ENCODE measurements at places on chromosomes 12 and 14.

DNA sequence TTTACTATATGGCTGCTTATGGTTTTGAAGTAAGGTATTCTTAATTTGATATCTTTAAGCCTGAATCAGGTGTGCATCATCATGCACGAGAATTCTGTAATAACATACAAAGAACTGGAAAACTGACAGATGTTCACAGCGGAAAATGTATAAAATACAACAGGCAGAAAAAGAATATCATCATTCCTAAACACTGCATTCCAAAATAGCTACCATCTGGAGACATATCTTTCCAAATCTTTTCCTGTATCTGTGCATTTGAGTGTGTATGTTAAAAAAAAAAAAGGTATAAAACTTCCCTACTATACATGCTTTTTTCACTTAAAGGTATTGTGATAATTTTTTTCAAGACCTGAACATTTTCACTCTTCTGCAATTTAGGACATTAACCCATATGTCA is 13.7 kb downstream of the PTPRO start:
- no peak for DNase-seq

- no peak for DNase-seq
Observed at GRCh38 chr12:83826112-83826511, 1086.5 kb downstream of the SLC6A15 start.

- no peak for DNase-seq
Observed at GRCh38 chr14:41521891-41522290, 84.8 kb upstream of the LRFN5 start.

DNA sequence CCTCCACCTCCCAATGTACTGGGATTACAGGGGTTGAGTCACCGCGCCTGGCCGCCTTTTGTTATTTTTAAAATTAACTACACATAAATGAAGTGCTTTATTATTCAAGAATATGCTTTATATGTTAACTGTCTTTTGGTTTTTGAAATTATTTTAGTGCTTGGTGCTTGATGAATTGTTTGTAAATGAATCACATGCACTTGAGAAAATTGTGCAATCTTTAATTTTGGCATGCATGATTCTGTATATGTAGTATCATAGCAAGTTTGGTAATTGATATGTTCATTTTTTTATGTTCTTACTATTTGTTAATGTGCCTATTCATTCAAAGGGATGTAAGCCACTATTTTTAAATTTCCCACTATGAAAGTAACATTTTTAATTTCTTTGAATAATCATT is 440.9 kb downstream of the NAV3 start:
- DNase-seq, result no peak

GRCh38 chr12:78149459-78149858 is 318.8 kb downstream of the NAV3 start:
- DNase-seq, result no peak

- DNase-seq, result no peak
Observed at GRCh38 chr14:95471016-95471415, 45.4 kb downstream of the SYNE3 start.

DNA sequence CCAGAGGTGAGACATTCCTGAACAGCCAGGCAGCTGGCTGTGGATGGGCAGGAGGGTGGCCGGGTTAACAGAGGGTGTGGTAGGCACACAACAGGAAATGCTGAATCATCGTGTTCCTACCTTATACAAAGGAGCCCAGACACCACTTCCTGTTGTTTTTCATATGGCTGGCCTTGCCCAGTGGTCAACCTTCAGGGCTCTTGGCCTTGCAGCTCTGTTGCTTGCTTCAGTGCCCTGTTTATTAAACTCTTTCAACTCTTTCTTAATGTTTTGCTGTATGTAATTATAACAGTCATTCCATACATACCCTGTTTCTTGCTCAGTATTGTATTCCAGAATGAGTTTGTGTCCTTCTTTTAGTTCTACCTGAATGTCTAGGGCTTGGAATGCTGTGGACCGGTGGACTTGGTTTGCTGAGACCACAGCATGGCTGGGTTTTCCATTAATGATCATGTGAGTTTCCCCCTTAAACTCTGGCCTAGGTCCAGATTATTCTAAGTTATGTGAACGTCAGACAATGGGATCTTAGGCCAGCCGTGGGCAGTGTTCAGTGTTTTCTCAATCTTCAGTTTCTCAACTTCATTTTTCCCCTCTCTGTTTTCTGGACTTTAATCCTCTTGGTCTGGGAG is 11.9 kb downstream of the CFAP54 start:
- DNase-seq, result no peak

GRCh38 chr12:59619461-59620240 is 23.8 kb downstream of the SLC16A7 start:
- no peak for DNase-seq

DNA sequence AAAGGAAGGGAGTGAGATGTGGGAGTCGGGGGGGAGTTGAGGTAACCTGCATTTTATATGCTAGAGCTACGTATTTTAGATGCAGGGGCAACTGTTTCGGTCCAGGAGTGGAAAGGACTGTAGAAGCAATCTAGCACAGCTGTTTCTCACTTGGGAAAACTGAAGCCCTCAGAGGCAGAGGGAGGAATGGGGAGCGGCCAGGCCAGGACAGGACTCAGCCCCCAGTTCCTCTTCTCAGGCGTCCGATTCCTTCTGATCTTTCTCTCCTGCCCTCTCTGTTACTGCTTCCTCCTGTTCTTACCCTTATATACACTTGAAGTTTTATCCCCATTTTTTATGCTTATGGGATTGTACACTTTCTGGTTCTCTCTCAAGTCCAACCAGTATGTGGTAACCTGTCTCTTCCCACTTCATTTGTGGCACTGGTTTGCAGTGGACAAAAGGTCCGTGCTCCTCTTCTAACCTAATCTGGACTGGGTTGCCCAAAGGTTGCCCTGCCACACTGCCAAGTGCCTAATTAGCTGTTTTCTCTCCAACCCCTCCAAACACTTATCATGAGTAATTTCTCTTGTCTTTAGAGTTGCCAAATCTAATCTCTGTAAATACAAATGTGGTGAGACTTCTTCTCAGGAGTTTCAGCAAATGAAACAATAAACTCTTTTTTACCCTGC is 16.2 kb downstream of the LPCAT3 start:
- no peak for DNase-seq

DNA sequence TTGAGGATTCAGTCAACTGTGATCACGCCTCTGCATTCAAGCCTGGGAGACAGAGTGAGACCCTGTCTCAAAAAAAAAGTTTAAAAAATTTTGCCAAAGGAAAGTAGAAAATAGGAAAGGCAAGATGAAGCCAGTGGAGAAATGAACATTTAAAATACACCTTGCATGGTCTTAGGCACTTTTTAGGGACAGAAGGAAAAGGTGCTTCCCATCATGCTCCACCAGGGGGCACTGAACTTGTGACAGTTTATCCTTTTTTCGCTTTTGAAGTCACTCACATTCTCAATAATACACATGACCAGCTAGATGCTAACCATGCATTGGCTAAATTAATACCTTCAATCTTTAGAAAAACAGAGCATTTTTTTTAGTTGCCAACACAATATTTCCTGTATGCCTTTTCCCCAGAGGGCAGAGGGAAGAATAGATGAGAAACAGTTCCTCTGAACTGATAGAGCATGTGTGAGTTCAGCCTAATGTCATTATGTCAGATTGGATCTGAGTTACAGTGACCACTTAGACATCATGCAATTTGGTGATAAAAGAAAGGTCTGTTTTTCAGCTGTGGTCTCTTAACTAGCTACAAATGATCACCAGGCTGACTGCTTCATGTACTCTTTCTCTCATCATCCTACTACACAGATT is 221.8 kb upstream of the SSTR1 start:
- DNase-seq, result peak; percentile 9

DNA sequence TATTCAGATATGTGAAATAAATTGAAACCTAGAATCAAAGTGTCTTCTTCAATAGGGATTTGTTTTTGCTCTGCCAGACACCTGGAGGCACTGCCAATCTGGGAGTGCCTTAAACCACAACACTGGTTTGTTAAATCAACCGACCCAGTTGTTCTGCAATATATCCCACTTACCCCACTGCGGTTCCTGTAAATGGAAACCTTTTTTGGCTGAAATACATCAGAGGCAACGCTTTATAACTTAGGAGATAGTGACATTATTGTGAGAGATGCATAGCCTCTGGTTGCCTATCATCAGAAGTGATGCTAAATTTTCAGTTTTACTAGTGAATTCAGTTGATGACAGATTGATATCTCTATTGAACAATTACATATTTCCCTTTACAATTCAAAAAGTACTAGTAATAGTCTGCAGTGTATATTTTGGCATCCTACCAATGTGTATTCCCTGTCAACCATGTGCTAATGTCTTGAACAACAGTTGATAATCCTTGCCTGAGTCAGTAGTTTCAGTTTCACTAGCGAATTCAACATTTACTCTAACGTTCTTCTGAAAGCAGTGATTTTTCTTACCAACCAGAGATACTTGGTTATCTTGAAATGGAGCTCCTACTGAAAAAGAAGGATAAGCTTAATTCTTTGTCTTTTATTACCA is 30.5 kb downstream of the PPP2R5C start:
- no peak for DNase-seq

GRCh38 chr12:96343347-96343954 is 56.8 kb downstream of the CDK17 start:
- DNase-seq, result no peak

DNA sequence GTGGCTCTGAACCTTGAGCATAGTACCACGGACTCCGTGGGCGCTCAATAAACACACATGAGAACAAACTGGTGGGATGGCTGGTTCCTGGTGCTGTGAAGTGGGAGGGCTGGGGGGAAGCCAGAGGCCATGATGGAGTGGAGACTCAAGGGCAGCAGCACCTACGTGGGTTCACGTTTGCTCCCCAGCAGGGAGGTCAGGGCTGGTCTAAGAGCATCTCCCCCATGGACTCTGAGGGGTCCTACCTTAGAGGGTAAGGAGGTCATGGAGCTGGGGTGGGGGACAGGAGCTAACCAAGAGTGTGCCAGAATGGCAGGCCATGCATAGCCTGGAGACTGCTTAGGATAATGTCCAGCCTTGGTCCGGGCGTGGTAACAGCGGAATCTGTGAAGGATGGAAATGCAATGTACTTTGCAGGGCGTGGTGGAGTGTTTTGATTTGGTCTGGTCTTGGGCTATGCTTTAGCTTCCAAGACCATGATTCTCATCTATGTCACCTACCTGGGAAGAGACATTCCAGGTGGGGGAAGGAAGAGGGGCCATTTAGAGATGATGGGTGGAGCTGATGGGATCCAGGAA is 103.0 kb downstream of the PRMT8 start:
- no peak for DNase-seq

GRCh38 chr12:106601031-106601430 is 18.2 kb downstream of the RFX4 start:
- DNase-seq, result no peak

GRCh38 chr12:78698747-78699146 is 165.8 kb upstream of the SYT1 start:
- DNase-seq, result no peak

GRCh38 chr12:120775862-120776552 is 50.4 kb downstream of the ACADS start:
- DNase-seq, result no peak

DNA sequence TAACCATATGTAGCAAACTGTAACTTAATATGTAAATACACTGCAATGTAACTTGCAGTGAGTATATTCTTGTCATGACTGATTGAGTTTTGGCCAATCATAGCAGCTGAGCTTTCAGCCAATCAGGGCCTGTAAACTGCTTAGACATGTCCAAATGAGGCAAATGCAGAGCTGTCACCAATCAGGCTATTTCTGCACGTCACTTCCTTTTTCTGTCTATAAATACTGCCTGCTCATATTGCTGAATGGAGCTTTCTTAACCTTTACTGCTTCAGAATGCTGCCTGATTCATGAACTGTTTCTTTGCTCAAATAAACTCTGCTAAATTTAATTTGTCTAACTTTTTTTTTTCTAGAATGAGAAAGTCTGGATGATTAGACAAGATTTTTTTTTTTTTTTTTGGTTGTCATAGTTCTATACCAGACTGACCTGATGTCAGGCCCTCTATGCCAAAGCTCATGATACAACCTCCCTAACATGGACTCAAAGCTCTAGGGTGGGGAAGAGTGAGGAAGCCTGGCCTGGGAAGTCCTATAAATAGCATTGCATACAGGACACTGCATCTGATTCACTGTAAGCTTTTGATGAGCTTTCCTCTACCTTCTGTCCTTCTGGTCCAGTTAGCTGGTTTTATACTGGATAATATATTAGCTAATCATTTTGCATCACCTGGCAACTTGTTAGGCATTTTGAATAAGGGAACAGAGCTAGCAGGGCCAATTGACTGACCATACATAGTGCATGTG is 12.0 kb downstream of the MGP start:
- no peak for DNase-seq

DNA sequence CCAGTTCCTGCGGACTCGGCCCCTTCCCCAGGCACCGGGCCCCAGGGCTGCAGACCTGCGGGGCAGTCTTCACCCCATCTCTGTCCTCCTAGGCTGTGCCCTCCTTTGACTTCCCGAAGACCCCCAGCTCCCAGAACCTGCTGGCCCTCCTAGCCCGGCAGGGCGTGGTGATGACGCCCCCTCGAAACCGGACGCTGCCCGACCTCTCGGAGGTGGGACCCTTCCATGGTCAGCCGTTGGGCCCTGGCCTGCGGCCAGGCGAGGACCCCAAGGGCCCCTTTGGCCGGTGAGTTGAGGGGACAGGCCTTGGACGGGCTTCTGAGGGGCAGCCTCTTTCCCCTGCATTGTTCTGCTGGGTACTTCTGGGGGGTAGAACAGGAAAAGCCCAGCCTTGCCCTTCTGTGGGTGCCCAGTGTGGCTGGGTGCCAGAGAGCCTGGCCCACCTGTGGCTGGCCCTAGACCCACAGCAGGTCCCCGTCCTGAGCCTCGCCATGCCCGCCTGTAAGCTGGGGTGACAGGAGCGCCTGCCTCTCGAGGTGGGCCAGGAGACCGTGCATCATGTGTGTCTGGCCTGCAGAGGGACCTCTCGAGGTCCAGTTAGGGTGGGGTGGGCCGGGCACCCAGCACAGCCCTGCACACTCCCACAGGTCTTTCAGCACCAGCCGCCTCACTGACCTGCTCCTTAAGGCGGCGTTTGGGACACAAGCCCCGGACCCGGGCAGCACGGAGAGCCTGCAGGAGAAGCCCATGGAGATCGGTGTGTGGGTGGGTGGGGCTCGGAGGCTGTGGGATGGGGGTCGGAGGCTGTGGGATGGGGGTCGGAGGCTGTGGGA is 12.6 kb upstream of the PUS1 start:
- DNase-seq, result no peak
